ENCODE measurements at places on chromosomes 11 and 22. TPM values are rescaled to one million over a fixed set of nuclear protein-coding genes. Genes with fewer than 3 reads are reported as not detected.
A peak's percentile ranks its signal among the peaks of the same experiment; 100 is the strongest.

ANKK1 gene
- 0.77 TPM for total RNA-seq

ZDHHC13 gene
- 13.5 TPM for total RNA-seq

CD248 gene
- 53.5 TPM for total RNA-seq

HORMAD2 gene
- not detected for total RNA-seq

MAP6 gene
- total RNA-seq: 17.8 TPM

SYT13 gene
- total RNA-seq: 6.2 TPM

FOLR1 gene
- 120 TPM for total RNA-seq

CST6 gene
- 7.1 TPM for total RNA-seq

DNA sequence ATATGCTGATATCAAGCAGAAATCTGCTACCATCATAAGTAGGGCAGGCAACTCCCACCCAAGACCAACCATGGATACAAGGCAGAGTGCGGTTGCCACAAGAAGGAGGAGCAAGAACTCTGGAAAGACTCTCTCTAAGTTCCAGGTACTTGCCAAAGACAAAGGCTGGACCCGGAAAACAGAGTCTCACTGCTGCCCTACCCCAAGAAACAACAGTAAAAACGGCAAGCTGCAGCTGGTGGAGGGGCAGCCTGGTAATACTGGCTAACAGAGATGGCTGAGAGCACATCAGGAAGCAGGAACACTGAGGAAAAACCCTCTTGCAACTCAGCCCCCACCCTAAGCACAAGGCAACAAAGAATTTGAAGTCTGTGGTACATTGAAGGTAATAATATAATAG, 27.7 kb upstream of the NXPE2 start:
- no peaks in the 10 kb centered on the region for H3K36me3 ChIP-seq
- H3K4me3 ChIP-seq: no peak overlapping the region
- no peaks in the 10 kb centered on the region for H3K4me1 ChIP-seq
- no peak for DNase-seq

DNA sequence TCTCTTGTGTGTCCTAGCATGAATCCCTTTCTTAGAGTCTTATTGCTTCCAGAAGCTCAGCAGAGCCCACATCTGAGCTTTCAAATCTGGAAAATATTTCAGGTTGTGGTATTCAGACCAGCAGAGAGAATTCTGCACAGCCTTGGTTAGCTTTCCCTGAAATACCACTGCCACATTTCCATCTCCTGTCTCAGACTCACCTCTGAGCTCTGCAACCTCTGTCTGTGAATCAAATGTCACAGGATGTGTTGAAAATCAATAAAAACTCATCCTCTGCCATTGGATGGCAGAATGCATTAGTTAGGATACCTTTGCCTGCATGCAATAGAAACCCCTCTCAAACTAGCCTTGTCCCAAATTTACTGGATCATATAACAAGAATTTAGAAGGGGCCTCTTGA, 47.7 kb downstream of the ENDOD1 start:
- H3K27ac ChIP-seq: no peak overlapping the region
- H3K4me1 ChIP-seq: peaks cover 7% of the 10 kb centered on the region
- DNase-seq: no peak
- no peaks in the 10 kb centered on the region for H3K36me3 ChIP-seq
- no peaks in the 10 kb centered on the region for H3K27me3 ChIP-seq

GRCh38 chr11:77090046-77090372, 12.6 kb upstream of the OMP start:
- H3K4me1 ChIP-seq: no peaks in the 10 kb centered on the region
- no peak for DNase-seq
- H3K4me3 ChIP-seq: no peak overlapping the region
- no peak overlapping the region for H3K27ac ChIP-seq

DNA sequence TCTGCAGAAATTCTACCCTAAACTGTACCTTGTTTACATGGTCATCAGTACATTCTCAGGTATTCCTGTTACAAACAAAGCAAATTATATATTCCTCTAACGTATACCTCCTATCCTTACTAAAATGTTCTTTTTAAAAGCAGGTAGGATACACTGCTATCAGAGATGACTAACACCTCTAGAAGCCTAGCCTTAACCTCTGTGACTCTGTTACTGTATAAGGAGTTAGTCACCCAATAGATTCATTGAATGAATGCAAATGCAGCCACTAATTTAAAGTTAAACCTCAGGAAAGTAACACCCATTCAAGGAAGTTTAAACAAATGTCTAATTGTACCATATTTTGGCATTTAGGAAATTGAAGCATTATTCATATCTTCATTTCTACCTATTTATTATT, 82.2 kb downstream of the FCHSD2 start:
- H3K4me3 ChIP-seq: no peak overlapping the region
- no peak overlapping the region for H3K27ac ChIP-seq
- no peaks in the 10 kb centered on the region for H3K27me3 ChIP-seq
- no peak for DNase-seq
- no peaks in the 10 kb centered on the region for H3K4me1 ChIP-seq

DNA sequence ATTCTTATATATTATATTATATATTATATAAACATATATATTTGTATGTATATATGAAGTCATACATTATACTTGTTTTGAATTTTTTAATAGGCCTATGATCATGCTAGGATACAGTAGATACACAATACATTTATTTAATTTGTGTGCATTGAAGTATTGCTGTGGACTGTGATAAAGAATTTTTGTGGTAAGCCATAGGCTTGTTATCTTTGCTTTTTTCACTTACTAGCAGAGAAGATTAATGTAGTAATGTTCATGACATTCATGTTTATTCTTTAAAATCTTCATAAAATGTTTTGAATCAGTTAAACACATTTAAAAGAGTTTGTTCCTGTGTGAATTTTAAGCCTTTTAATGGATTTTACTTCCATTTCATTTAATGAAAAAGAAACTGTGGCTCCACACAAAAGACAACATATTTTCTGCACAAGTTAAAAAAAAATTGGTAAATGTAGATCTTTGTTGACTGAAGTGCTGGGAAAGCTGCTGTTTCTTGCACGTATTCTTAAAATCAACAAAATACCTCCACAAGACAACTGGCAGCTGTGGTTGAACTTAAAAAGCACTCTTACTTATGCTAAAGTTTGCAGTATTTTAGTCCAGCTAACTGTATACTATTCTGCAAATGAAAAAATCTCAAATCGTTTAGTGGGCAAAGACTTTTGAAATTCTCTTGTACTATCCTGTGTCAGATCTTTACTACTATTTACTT, 156.2 kb downstream of the TMEM135 start:
- no peak overlapping the region for H3K4me3 ChIP-seq
- no peaks in the 10 kb centered on the region for H3K36me3 ChIP-seq
- H3K27ac ChIP-seq: no peak overlapping the region
- peak; percentile 92 for DNase-seq

- H3K36me3 ChIP-seq: peaks cover 7% of the 10 kb centered on the region
- H3K4me3 ChIP-seq: no peak overlapping the region
- peak overlapping the region; percentile 69 for H3K27ac ChIP-seq
- DNase-seq: peak; percentile 79
Measured at GRCh38 chr11:111729071-111729830, 36.9 kb downstream of the PPP2R1B start.

- no peaks in the 10 kb centered on the region for H3K4me1 ChIP-seq
- DNase-seq: no peak
- no peak overlapping the region for H3K27ac ChIP-seq
- no peak overlapping the region for H3K4me3 ChIP-seq
- no peaks in the 10 kb centered on the region for H3K27me3 ChIP-seq
- H3K36me3 ChIP-seq: peaks cover 16% of the 10 kb centered on the region
Measured at GRCh38 chr11:93166194-93166593, 31.6 kb downstream of the SLC36A4 start.

GRCh38 chr11:8937159-8937558, 4.4 kb upstream of the C11orf16 start:
- H3K27me3 ChIP-seq: no peaks in the 10 kb centered on the region
- no peaks in the 10 kb centered on the region for H3K4me1 ChIP-seq
- DNase-seq: no peak
- H3K36me3 ChIP-seq: no peaks in the 10 kb centered on the region

GRCh38 chr22:47967831-47968230, 1205.4 kb downstream of the TBC1D22A start:
- H3K4me3 ChIP-seq: no peak overlapping the region
- no peak for DNase-seq
- no peaks in the 10 kb centered on the region for H3K4me1 ChIP-seq
- H3K27me3 ChIP-seq: no peaks in the 10 kb centered on the region

- no peak for DNase-seq
- no peak overlapping the region for H3K4me3 ChIP-seq
- H3K27me3 ChIP-seq: no peaks in the 10 kb centered on the region
Measured at GRCh38 chr11:116517077-116517476, 255.7 kb downstream of the BUD13 start.

GRCh38 chr22:36528795-36529751, at the start of gene EIF3D:
TSS of gene EIF3D (minus strand) at chr22:36529166. CDS start at chr22:36526121, 3,045 bp downstream.
- H3K27me3 ChIP-seq: no peaks in the 10 kb centered on the region
- peaks cover 4% of the 10 kb centered on the region for H3K4me1 ChIP-seq
- H3K27ac ChIP-seq: peak within 1 kb of the TSS; percentile 98
- H3K4me3 ChIP-seq: peak within 1 kb of the TSS; percentile 54
- H3K36me3 ChIP-seq: peaks cover 22% of the 10 kb centered on the region

DNA sequence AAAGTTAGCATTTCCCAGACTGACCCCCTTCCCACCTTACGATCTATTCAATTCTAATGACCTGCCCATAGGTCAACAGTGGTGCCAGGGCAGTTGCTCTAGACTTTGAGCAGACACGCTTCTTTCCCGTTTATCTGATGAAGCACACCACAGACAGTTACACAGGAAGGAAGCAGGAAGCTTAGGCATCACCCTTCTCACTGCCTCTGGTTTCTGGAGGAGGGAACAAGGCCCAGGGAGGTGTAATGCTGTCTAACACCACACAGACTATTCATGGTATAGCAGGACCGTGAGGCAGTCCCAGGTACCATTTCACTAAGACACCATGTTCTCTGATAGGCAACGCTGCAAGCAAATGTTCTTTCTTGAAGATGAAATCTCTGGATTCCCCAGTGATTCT, 279.4 kb downstream of the NTM start:
- H3K27me3 ChIP-seq: peaks cover 3% of the 10 kb centered on the region
- DNase-seq: no peak
- H3K4me1 ChIP-seq: no peaks in the 10 kb centered on the region
- no peaks in the 10 kb centered on the region for H3K36me3 ChIP-seq
- H3K4me3 ChIP-seq: no peak overlapping the region

GRCh38 chr11:6298605-6299004, 21.7 kb downstream of the CAVIN3 start:
- H3K4me1 ChIP-seq: peaks cover 6% of the 10 kb centered on the region
- no peaks in the 10 kb centered on the region for H3K27me3 ChIP-seq
- no peak overlapping the region for H3K27ac ChIP-seq

Data from lung (tissue), 17 donors.